ENCODE measurements at places on chromosomes 11 and 22.

- no peak for DNase-seq
These were observed 3.8 kb upstream of the CAPN5 start for GRCh38 chr11:77062924-77063323.

DNA sequence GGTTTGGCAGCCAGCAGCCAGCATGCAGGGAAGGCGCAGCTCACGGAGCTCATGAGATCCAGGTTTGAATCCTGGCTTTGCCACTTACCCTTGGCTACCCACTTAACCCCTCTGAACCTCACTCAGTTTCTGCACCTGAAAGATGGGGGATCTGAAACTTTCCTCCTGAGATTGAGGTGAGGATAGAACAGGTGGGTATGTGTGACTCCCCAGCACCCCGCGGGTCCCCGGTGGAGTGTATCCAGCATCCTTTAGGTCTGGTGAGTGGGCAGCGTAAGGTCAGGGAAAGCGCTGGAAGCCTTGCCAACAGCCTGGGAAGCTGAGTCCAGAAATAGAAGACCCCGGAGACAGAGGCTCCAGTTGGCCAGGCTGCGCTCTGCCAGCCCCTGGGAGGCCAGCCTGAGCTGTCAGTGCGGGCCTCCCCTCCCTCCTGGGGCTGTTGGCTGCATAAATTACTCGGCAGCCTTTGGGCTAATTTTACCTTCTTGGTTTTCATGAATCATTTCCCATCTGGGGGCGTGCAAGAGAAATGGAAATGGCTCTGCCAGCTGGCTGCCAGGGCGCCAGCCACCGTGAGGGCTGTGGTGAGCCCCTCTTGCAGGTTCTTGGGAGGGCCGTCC is 17.6 kb downstream of the PRDM11 start:
- no peak for DNase-seq

DNA sequence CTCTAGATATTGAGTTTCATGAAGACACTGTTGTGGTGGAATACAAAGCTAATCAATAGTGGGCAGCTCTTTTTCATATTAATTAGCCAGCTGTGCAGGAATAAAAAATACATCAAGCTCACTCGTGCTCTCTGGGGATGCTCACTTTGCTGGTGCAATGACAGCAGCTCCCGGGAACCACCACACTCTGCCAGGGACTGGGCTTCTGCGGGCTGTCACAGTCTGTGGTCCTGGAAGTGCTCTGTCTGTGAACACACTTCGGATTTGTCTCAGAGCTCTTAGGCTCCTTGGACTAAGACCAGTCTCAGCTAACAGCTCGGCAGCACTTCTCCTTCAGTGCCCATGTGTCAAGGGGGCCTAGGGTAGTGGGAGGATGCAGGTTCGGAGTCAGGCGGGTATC is 393.5 kb downstream of the TENM4 start:
- no peak for DNase-seq

DNA sequence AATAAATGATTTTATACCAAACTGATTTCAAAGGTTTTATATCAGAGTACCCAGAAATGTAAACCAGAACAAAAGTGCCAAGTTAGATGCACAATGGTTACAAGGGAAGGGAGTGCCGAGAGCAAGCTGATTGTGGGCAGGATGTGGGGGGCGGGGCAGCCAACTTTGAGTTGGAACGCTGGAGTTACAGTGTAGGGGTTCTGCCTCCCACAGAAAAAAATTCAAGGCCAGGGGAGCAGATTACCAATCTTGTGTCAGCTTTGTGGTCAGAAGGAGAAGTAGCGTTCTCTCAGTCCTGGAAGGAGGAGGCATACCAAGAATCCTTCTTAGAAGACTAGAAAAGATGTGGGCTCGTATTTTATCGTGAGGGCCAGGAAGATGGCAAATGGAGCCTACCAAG is 15.9 kb upstream of the POU2AF2 start:
- DNase-seq, result no peak

GRCh38 chr11:44946263-44946662 is 4.4 kb downstream of the TP53I11 start:
- DNase-seq, result no peak

- no peak for DNase-seq
These were observed 26.3 kb upstream of the TXNRD2 start for GRCh38 chr22:19967850-19968449.

GRCh38 chr11:5267033-5267563 is 2.6 kb downstream of the HBE1 start:
- no peak for DNase-seq

GRCh38 chr22:31917227-31917921 is 27.0 kb upstream of the YWHAH start:
- DNase-seq, result no peak

DNA sequence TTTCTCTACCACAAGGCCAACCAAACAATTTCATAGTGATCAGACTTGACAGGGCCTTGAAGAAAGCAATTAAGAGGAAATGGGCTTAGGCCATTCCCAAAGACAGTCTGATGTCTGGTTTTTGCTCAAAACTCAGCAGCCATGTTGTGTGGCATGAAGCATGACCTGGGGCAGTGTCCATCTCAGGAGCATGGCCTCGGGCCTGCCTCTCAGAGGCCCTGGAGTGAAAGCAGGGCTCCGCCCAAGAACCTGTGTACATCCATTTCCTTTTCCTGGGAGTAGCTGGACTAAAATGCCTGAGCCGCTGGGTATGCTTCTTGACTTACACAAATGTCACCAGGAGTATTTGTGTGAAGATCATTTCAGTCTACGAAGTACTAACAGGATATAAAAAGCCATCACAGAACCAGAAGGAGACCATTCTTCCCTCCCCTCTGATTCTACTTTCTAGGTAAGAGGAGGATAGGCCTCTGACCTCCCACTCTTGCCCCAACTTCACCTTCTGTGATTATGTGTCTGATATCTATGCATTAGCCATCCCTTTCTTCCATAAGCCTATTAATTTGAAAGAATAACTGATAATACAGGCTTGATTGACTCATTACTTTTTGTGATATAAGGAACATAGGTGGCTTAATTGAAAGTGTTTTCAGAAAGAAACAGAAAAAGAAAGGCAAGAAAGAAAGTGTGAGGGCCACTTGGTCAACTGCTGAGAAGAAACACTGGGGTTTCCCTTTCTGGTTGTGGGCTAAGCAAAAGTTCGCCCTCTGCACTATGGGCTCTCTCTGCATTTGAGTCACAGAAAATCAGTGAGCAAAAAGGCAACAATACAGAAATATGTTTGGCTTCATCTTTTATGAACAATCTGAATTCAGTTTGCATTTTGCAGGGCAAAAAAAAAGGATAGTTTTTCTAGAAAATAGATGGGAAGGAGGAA is 188.6 kb upstream of the MTMR2 start:
- DNase-seq, result no peak

- no peak for DNase-seq
These were observed 5.6 kb downstream of the TBX1 start for GRCh38 chr22:19766240-19766510.

DNA sequence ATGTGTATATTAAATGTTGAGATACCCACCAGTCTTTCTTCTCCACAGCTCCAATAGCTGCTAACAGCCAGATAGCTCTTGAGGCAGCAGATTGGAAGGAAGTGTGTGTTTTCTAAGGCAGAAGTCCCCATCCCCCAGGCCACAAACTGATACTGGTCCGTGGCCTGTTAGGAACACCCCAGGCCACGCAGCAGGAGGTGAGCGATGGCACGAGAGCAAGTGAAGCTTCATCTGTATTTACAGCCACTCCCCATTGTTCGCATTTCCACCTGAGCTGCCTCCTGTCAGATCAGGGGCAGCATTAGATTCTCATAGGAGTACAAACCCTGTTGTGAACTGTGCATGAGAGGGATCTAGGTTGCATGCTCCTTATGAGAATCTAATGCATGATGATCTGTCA is 12.7 kb downstream of the CCDC73 start:
- no peak for DNase-seq

DNA sequence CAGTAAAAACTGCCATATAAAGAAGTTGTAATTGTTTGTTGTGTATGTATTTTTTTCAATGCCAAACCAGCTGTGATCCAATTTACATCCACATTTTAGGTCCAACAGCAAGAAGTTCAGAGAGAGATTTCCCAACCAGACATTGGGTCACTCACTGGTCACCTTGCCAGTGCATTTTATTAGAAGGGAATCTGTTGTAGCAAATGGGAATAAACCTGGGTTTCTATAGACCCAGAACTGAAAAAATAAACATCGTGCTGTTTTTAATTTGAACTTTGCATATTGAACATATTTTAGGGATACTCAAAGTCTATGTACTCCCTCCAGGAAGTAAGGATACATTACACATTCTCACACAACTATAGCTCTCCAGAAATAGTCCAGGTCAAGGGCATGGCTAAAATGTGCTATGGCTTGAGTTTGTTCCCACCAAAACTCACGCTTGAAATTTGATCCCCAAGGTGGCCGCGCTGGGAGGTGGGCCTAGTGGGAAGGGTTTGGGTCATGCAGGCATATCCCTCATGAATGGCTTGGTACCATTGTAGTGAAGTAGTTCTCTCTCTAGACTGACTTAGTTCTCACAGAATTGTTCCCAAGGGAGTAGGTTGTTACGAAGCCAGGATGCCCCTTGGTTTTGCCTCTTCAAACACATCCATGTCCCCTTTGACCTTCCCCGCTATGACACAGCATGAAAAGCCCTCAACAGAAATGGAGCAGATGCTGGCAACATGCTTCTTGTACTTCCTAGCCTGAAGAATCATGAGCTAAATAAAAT is 90.9 kb downstream of the RRAS2 start:
- no peak for DNase-seq

DNA sequence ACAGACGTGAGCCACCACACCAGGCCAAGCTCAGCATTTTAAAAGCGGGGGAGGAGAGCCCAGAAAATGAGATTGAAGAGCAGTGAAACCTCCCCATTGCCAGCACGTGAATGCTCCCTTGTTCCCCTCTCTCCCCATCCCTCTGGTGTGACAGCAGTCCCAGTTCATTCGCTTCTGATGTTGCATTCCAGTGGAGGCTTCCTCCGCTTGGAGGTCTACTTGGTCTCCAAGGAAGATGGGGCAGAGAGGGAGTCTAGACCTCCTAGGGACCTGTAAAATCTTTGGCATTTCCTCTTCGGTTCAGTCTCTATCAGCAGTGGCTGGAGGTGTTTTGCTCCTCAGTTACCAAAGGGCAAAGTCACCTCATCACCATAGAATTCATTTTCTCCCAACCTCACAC is 30.2 kb upstream of the EP300 start:
- DNase-seq, result no peak

DNA sequence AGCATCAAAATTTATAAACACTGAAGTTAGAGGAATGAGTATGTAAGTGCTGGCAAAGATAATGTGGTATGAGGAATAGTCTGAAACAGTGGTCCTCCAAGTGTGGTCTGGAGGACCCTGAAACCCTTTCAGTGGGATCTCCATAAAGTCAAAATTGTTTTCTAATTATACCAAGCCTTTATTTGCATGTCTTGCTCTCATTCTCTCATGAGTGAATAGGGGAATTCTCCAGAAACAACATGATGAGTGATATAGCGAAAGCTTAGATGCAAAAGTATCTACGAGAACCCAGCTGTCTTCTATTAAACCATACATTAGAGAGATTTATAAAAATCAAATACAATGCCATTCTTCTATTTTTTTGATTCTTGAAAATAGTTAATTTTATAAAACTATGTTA is 145.0 kb upstream of the RAG2 start:
- no peak for DNase-seq

GRCh38 chr11:8649361-8649760 is 33.1 kb downstream of the TRIM66 start:
- DNase-seq, result no peak

DNA sequence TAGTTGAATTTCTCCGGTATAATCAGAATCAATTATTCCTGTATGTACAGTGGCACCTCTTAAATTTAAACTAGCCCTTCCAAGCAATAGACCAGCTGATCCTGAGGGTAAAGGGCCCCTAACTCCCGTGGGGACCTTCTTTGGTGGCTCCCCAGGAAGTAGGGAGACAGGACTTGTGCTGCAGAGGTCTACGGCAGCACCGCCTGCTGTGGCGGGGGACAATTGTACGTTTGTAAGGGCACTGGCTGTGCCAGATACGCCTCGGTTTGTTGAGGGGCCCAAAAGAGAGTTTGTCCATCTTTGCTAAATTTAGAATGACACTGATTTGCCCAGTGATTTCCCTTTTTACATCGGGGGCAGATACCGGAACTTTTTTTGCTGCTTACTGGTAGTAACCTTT is 5.9 kb upstream of the DNAJB13 start:
- no peak for DNase-seq

DNA sequence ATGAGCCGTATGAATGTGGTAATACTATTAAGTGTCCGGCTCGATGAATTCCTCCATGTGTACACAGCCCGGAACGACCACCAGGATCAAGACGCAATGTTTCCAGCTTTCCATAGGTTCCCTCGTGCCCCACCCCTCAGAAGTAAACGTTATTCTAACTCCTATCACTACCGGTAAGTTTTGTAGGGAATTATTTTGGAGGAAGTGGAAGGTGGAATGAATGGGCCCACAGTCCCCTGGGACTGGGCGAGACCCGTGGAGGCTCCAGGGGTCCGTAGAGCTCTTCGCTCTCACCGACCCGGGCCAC is 720 bp upstream of the FAR1 start:
- no peak for DNase-seq

DNA sequence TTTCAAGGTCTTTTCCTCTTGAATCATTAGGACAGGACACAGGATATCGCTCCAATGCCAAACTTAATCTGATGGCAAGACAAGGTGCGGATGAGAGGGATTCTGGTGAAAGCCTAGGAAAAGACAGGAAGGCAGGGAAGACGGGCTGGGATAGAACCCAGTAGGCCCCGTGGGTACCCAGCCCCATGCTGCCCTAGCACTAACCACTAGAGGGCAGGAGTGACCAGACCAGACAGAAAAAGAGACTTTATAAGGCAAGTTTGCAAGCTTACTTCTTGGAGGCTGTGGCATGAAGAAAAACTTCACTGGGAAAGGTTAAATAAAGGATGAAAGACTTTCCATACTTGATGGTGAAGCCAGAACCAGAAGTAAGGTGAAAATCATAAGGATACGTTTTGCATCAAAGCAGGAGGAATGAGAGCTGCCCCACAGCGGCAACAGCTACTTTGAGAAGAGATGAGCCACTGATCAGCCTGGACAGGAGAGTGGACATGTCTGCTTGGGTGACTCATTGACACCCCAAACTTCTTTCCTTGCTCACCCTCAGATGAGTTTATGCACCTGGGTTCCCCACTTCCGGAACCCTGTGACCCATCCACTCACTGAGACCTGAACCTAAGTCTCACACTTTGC is 39.8 kb downstream of the SYN3 start:
- DNase-seq, result peak; percentile 66

- DNase-seq, result peak; percentile 97
These were observed 4.8 kb upstream of the ELFN2 start for GRCh38 chr22:37431801-37432707.

Data from SJSA1 (cell line).